ENCODE measurements at places on chromosomes 5 and 9. TPM values are rescaled to one million over a fixed set of nuclear protein-coding genes. Genes with fewer than 3 reads are reported as not detected.

- DNase-seq, result no peak
- H3K27me3 ChIP-seq, result no peaks in the 10 kb centered on the region
- H3K4me1 ChIP-seq, result no peaks in the 10 kb centered on the region
- H3K36me3 ChIP-seq, result no peaks in the 10 kb centered on the region
- no peak overlapping the region for H3K4me3 ChIP-seq
These were observed 8.8 kb upstream of the GLIPR2 start for GRCh38 chr9:36127652-36128244.

GRCh38 chr5:135437796-135438560 is 9.2 kb downstream of the DCANP1 start:
- H3K4me3 ChIP-seq, result no peak overlapping the region
- no peaks in the 10 kb centered on the region for H3K4me1 ChIP-seq
- no peak for DNase-seq
- H3K27ac ChIP-seq, result peak overlapping the region; percentile 64

GRCh38 chr9:37119360-37119759 is 1.0 kb upstream of the ZCCHC7 start:
- no peaks in the 10 kb centered on the region for H3K36me3 ChIP-seq
- no peak overlapping the region for H3K27ac ChIP-seq
- H3K4me3 ChIP-seq, result no peak overlapping the region
- DNase-seq, result no peak

RORB gene
- total RNA-seq, result 3.6 TPM

PRR16 gene
- 5.1 TPM for total RNA-seq

RAB14 gene
- total RNA-seq, result 45.4 TPM

GRCh38 chr5:61332851-61333320 is 828 bp downstream of the ZSWIM6 start:
- no peak for DNase-seq
- H3K36me3 ChIP-seq, result no peaks in the 10 kb centered on the region
- H3K4me3 ChIP-seq, result peak overlapping the region; percentile 87
- H3K27me3 ChIP-seq, result no peaks in the 10 kb centered on the region
- H3K27ac ChIP-seq, result peak overlapping the region; percentile 72
- no peaks in the 10 kb centered on the region for H3K4me1 ChIP-seq

ARAP3 gene
- total RNA-seq, result 11.8 TPM

DNA sequence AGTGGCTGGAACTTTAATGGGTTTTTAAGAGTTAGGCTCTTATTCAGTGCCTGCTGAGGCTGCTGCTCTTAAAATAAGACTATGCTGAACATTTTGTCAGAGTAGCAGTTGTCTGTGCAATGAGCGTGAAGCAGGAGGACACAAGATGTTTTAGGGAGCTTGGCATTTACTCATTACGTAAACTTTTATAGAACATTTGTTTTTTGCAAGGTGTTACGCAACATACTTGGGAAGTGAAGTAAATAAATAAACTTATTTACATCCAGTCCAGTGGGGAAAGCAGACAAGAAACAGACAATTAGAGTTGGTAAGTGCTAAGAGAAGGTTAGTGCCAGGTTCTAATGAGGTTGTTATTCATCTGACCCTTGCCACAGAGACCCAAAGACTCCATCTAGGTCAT is 226.0 kb downstream of the HINT1 start:
- no peak overlapping the region for H3K4me3 ChIP-seq
- H3K36me3 ChIP-seq, result no peaks in the 10 kb centered on the region
- H3K27ac ChIP-seq, result no peak overlapping the region
- no peaks in the 10 kb centered on the region for H3K27me3 ChIP-seq
- H3K4me1 ChIP-seq, result no peaks in the 10 kb centered on the region
- no peak for DNase-seq

IL4 gene
- not detected for total RNA-seq

- no peaks in the 10 kb centered on the region for H3K36me3 ChIP-seq
- H3K27me3 ChIP-seq, result no peaks in the 10 kb centered on the region
- no peak for DNase-seq
- H3K27ac ChIP-seq, result no peak overlapping the region
- H3K4me1 ChIP-seq, result peaks cover 1% of the 10 kb centered on the region
These were observed 13.9 kb upstream of the ZFP62 start for GRCh38 chr5:180874804-180875582.

IL17B gene
- total RNA-seq, result 89.8 TPM

Measured in tibial nerve (tissue), 4 donors.